ENCODE measurements at places on chromosomes 6 and 20. TPM values are rescaled to one million over a fixed set of nuclear protein-coding genes. Genes with fewer than 3 reads are reported as not detected.

DNA sequence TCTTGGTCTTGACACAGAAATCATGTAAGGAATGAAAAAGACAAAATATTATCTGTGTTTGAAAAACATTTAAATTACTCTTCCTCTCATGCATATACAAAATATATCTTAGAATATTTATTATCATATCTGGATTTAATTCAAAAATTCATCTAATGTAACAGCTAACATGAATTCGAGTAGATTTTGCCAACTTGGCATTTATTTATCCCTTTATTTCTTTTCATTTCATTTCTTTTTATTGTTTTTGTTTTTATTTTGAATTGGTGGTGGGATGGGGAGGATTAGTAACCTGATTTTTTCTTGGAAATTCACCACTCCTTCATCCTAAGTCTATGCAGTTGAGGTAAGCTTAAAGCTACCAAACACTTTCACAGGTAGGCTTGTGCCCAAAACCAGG is 508.7 kb downstream of the EPHA7 start:
- no peak for DNase-seq

GRCh38 chr6:26183581-26184366 is 96.5 kb downstream of the HFE start:
- no peak for DNase-seq

The PDE10A gene
- 9.8 TPM for total RNA-seq

The FUCA2 gene
- total RNA-seq, result 36.5 TPM
